ENCODE measurements at places on chromosomes 4 and X.

DNA sequence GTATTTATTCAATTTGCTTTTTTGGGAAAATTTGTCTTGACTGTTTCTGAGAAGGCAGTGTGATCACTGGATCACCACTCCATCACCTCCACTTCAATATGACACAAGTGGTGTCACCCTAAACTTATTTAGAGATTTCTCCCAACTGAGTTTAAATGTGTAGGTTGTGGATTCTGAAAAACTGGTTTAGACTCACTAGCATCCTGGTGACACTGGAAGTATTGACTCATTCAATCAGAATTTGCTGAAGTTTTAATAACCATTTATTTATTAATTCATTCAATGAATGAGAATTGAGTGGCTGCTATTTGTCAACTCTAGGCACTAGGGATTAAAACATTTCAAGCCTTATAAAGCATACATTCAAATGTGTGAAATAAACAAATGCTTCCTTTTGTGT is 819.1 kb upstream of the EPHA5 start:
- H3K4me3 ChIP-seq = no peak overlapping the region
- no peaks in the 10 kb centered on the region for H3K27me3 ChIP-seq
- DNase-seq = no peak
- H3K36me3 ChIP-seq = no peaks in the 10 kb centered on the region
- no peaks in the 10 kb centered on the region for H3K4me1 ChIP-seq

DNA sequence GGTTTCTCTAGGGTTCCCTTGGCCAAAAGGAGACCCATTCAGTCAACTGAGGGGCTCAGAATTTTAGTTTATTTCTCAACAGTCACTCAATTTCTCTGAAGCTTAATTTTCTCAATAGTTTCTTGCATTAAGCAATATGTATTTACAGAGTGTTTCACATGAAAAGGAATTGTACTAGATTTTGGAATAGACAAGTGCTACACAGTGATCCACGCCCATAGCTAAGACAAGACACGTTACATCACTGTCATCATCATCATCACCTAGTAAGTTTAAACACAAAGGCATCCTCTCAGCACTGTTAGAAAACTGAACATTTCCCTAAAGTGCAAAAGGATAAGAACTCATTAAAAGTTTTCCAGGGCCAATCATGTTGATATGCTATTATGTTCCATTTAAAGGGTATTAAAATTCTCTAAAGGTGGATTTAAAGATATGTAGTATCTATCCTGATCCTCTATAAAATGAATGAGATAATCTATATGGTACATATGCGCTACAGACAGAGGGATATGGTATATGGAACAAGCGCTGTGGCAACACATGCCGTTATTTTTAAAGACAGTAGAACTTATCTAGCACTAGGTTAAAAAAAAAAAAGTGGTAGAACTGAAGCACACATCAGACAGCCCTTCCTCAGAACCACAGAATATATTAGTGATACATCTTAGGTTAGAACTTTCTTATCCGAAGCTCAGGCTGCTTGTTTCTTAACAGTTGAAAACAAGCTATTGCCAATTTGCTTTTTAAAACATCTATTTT is 12.1 kb downstream of the PPA2 start:
- peaks cover 6% of the 10 kb centered on the region for H3K36me3 ChIP-seq
- DNase-seq = no peak
- H3K4me3 ChIP-seq = no peak overlapping the region
- no peaks in the 10 kb centered on the region for H3K4me1 ChIP-seq
- no peaks in the 10 kb centered on the region for H3K27me3 ChIP-seq

DNA sequence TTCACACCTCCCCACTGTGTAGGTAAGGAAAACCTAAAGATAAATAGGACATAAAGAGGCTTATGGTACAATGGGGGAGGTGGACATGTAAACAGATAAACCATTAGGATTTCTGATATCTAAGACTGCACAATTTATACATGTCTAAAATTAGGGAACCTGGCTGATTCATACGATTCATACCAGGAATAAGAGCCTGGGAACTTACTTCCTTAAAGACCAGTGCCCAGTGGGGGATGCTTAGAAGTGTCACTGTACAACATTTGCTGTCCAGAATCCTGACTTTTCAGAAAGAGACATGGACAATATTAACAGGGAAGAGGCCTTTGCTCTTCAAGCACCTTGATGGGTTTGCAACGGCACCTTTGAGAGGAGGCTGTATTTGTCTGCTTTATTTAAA is 116.8 kb upstream of the KIT start:
- no peaks in the 10 kb centered on the region for H3K27me3 ChIP-seq
- no peak overlapping the region for H3K27ac ChIP-seq
- H3K4me1 ChIP-seq = no peaks in the 10 kb centered on the region
- H3K36me3 ChIP-seq = no peaks in the 10 kb centered on the region
- no peak overlapping the region for H3K4me3 ChIP-seq

DNA sequence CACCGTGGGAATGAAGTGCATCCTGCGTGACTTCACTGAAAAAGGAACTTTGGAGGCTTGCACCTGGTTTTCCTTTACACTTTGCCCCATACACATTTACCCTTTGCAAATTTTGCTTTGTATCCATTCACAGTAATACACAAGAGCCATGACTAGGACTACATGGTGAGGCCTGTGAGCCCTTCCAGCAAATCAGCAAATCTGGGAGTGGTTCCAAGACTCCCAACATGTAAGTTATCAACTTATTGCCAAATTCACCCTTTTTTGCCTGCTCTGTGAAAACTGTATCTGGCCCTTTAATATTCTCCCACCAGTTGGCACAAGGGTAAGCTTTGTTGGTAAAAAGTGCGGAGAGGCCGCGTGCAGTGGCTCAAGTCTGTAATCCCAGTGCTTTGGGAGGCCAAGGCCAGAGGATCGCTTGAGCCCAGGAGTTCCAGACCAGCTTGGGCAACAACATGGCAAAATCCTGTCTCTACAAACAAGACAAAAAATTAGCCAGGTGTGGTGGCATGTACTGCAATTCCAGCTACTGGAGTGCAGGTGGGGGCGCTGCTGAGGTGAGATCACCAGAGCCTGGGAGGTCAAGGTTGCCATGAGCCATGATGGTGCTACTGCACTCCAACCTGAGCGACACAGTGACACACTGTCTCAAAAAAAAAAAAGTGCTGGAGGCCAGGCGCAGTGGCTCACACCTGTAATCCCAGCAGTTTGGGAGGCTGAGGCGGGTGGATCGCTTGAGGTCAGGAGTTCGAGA is 5.0 kb downstream of the PRMT9 start:
- H3K4me1 ChIP-seq = peaks cover 4% of the 10 kb centered on the region
- H3K4me3 ChIP-seq = no peak overlapping the region
- DNase-seq = no peak
- H3K36me3 ChIP-seq = peaks cover 6% of the 10 kb centered on the region
- no peaks in the 10 kb centered on the region for H3K27me3 ChIP-seq
- H3K27ac ChIP-seq = no peak overlapping the region

DNA sequence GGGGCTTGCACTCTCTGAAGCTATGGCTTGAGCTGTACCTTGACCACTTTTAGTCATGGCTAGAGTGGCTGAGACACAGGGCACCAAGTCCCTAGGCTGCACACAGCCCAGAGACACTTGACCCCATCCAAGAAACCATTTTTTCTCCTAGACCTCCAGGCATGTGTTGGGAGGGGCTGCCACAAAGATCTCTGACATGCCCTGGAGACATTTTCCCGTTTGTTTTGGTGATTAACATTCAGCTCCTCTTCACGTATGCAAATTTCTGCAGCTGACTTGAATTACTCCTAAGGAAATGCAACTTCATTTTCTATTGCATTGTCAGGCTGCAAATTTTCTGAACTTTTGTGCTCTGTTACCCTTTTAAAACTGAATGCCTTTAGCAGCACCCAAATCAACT is 142.6 kb downstream of the TECRL start:
- no peak for DNase-seq
- no peak overlapping the region for H3K27ac ChIP-seq
- no peaks in the 10 kb centered on the region for H3K36me3 ChIP-seq

- H3K4me3 ChIP-seq = no peak overlapping the region
- no peaks in the 10 kb centered on the region for H3K36me3 ChIP-seq
- no peak for DNase-seq
- H3K27me3 ChIP-seq = no peaks in the 10 kb centered on the region
- no peak overlapping the region for H3K27ac ChIP-seq
Observed at GRCh38 chrX:97672138-97672537, 788.4 kb downstream of the RPA4 start.

DNA sequence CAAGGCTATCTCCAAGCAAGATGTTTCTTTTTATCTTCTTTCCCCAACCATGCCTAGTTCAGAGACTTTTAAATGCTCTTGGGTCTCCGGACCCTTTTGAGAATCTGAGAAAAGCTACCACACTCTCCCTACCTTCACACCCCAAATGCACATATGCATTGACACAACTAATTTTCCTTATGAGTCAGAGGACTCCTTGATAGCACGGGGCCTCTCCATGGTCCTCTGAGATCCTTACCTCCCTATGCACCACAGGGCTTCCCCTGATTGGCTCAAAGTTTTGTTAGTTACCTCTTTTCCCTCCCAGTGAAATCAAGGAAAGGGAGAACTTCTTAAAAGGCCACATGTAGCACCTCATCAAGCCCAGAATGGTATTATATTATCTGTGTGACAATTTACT is 86.8 kb upstream of the ATP6AP2 start:
- DNase-seq = no peak
- no peaks in the 10 kb centered on the region for H3K4me1 ChIP-seq
- H3K36me3 ChIP-seq = no peaks in the 10 kb centered on the region
- no peak overlapping the region for H3K27ac ChIP-seq
- no peak overlapping the region for H3K4me3 ChIP-seq

Measured in effector memory CD4-positive, alpha-beta T cell (primary cell).